Heart left ventricle (tissue), 16 donors: ENCODE measurements at places on chromosomes 12 and 14.
A peak's percentile ranks its signal among the peaks of the same experiment; 100 is the strongest.

- DNase-seq = no peak
Observed at GRCh38 chr12:29350080-29350479, 30.9 kb downstream of the ERGIC2 start.

DNA sequence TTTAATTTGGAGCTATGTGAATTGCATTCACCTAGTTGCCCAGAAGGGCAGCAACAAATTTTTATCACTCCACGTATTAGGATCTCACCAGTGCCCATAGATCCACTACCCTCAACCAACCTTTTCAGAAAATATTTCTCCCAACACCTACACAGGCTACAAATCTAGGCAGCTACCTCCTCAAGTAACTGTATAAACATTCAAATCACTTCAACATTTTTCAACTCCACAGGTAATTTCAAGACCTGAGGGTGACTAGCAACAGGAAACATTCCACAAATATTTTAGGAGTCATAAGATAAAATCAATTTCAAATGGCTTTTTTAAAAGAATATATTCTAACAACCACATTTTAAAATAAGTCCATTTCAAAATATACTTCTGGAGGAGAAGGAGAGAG lies 12.9 kb downstream of the PHLDA1 start:
- DNase-seq = no peak

- no peak for DNase-seq
Observed at GRCh38 chr12:131740626-131741025, 29.7 kb downstream of the SFSWAP start.

DNA sequence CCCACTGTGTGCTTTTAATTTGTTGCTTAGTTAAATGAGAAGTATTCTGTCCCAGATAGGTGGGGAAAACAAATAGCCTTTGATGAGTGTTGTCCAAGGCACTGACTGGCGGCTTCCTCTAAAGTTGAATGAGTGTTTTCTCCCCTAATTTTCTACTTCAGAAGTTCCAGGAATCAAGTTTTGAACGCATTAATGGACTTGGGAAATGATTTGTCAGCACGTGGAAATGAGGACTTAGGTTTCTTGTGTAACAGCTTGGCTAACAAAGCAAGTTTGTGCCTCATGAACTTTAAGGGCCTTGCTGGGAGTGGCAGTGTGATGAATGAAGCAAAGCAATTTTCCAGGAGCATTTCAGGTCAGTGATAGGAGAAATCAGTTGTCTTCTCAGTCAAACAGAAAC lies 56.9 kb downstream of the LIN52 start:
- DNase-seq = no peak

GRCh38 chr14:73743431-73743931 lies 29.3 kb upstream of the PNMA1 start:
- DNase-seq = peak; percentile 67

GRCh38 chr14:31024577-31025366 lies 677 bp upstream of the AP4S1 start:
- DNase-seq = no peak

DNA sequence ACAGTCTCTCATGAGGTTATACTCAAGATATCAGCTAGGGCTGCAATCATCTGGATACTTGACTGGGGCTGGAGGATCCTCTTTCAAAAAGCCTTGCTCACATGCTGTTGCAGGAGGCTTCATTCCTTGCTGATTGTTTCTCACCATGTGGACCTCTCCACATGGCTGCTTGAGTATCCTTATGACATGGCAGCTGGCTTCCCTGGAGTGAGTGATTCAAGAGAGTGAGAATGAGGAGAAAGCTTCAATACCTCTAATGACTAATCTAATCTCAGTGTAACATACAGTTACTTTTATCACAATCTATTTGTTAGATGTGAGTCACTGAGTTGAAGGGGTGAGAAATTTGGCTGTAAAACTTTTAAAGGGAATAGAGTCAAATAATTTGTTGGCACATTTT lies 14.4 kb upstream of the SDR39U1 start:
- no peak for DNase-seq

- no peak for DNase-seq
Observed at GRCh38 chr12:66859751-66860440, 181.0 kb upstream of the GRIP1 start.

DNA sequence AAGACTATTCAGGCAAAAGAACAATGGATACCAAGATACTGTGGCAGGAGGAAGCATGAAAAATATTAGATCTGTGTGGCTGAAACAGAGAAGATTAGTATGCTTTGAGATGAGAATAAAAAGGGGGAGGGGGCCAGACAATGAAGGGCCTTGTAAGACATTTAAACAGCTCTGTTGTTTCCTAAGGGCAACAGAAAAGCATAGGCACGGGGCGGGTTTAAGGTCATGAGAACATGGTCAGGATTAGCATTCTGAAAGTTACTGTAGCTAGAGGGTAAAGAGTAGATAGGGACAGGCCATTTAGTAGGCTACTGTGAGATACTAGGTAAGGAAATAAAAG lies 18.6 kb downstream of the INTS13 start:
- DNase-seq = no peak

GRCh38 chr14:99192028-99192621 lies 79.9 kb downstream of the BCL11B start:
- peak; percentile 62 for DNase-seq

DNA sequence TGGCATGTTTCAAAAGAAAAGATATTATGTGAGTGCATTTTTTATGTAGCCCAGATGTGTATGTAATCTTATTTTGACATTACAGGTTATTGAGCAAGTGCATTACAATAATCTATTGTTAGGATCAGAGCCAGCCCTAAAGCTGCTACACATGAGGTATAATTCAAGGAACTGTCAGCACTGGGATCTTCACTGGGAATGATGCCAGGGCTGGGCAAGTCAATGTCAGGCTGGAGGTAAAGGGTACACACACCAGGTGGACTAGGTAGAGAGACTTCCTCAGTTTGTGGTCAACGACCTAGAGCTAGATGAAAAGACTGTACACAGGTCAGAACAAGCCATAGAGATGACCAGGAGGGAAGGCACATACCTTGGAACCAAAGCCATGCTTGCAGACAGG lies 15.4 kb downstream of the TRIM9 start:
- no peak for DNase-seq

GRCh38 chr12:77999074-77999715 lies 168.5 kb downstream of the NAV3 start:
- DNase-seq = no peak
